ENCODE measurements at places on chromosomes 2 and 18.
A peak's percentile ranks its signal among the peaks of the same experiment; 100 is the strongest.

- DNase-seq = no peak
Measured at GRCh38 chr2:43119303-43119702, 107.1 kb downstream of the ZFP36L2 start.

DNA sequence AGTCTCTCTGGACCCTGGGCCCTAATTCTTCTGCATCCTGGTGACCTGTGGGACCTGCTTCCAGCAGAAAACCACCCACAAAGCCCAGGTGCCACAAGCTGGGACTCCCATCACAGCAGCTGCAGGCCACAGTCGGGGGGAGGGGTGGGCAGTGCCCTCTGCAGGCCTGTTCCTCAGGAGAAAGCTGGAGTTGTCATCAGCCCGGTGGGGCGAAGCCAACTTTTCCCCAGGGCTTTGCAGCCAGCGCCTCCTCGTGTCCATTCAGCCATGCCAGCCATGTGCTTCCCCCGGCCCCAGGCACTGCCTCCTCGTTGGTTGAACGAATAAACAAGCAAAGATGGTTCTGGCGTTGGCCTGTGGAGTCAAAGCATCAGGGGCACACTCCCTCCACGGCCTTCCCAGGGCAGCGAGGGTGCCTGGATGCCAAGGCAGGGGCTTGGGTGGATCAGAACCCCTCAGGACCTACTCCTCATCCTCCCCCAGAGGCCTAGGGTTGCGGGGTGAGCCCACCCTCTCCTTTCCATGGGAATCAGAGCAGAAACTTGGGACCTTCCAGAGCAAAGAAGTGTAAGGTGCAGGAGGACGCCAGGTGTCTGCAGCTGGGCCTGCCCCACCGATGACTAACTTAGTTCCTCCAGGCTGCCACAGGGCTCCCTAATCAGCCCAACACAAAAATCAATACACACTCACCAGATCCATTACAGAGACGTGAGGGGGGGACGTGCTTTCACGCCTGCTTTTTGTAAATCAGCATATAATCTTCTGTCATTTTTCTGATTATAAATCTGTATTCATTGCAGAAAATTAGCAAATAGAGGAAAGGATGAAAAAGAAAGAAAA lies 75.7 kb upstream of the RAB6C start:
- no peak for DNase-seq

GRCh38 chr2:1504311-1504750 lies 91.1 kb downstream of the TPO start:
- no peak for DNase-seq

GRCh38 chr2:148048475-148049221 lies 27.8 kb downstream of the MBD5 start:
- DNase-seq = no peak

DNA sequence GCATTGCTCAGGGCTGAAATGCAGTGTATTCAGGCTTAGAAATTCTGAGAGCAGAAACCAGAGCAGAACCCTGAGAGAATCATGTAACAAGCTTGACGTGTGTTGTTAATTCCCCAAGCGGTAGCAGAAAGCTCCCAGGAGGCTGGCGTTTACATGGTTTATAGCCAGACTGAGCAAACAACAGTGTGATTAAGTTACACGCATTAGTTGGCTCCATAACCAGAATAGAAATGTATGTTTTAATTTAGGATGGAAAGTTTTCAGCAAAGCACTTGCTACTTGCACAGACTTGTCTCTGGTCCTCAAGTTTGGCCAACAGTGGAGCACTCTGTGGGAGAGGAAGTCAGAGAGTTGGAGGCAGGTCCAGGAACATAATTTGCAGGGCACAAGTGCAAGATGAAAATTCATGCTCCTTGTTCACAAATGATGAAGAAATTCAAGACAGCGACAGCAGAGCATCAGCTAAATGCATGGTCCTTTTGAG lies 69.3 kb downstream of the MAPK4 start:
- DNase-seq = no peak

DNA sequence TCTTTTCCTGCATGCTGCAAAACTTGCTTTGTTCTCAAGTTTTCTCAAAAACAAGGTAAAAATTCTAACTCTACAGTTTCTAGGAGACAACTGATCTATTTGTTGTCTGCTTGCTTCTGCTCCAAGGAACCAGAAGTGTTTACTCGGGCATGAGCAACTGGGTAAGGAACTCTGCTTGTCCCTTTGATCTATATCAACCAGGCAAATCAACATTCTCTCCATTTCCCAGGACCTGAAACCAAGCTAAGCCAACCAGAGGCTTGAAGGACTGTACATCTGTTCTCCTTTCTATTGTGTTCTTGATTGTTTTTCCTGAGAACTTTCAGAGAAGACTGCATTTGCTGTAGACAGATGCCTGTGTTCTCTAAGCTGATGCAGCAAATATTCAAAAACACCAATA lies 335.0 kb upstream of the KCNH7 start:
- DNase-seq = no peak

DNA sequence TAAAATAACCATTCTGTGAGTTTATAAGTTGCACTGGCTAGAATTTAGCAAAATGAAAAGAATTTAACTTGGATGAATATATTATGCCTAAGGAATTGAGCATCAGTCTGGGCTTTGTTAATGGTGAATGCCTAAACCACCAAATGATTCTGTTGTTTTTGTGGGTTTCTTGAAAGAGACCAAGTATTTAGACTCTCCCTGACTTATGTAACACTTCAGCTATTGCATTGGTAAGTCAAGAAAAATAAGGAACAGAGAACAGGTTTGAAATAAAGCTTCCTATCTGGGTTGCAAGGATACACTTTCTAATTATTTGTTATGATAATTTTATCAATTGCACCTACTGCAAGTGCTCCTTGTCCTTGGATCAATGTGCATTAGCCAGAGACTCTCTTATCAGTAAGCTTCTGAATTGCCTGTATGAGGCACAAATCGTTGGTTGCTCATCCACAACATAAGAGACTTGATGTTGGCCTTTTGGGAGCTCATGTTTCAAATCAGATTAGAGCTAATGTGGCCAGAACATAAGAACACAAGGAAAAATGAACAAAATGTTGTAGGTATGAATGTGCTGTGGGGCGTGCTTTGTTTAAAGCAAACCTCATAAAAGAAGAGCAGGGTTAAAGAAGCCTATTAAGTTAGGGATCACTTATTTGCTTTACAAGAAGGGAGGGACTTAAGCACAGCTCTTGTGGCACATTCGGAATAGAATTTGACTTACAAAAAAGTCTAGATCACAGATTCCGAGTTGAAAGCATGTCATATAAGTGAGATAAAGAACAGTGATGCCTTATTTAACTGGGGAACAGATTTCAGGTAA lies 37.2 kb downstream of the PRKCE start:
- no peak for DNase-seq

GRCh38 chr18:58690259-58690658 lies 19.0 kb downstream of the MALT1 start:
- DNase-seq = no peak

GRCh38 chr2:28643327-28643726 lies 108.3 kb upstream of the PPP1CB start:
- no peak for DNase-seq

DNA sequence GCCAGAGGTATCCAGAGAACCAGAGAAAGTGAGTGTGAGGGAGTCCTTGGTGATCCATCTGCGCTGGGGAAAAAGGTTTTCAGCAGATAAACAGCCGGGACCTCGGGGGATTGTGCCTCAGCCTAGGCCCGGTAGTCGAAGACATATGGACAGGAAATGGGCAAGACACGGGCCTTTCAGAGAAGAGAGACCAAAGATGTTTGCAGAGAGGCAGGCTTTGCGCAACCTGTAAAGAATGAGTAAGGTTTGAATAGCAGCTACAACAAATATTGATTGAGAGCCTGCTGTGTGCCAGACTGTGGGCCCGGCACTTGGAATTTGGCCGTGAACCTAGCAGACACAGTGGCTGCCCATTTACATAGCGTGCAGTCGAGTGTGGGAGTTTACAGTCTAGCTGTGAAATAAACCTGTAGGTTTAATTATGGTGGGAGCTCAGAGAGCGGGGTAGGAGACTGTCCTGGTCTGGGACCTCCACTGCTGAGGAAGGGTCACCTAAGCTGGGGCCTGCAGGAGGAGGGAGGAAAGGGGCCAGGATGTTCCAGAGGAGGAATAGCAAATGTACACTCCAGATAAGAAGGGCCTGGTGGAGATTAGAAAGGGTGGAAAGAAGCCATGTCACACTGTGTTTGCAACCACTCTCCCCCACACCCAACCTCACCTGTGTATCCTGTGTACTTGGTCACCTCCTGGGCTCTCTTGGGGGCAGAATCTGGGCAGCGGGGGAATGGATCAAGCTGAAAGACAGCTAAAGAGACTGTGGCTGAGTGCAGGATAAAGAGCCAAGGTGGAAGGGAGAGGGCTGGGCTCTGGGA lies 3.0 kb downstream of the SH2D6 start:
- DNase-seq = no peak

DNA sequence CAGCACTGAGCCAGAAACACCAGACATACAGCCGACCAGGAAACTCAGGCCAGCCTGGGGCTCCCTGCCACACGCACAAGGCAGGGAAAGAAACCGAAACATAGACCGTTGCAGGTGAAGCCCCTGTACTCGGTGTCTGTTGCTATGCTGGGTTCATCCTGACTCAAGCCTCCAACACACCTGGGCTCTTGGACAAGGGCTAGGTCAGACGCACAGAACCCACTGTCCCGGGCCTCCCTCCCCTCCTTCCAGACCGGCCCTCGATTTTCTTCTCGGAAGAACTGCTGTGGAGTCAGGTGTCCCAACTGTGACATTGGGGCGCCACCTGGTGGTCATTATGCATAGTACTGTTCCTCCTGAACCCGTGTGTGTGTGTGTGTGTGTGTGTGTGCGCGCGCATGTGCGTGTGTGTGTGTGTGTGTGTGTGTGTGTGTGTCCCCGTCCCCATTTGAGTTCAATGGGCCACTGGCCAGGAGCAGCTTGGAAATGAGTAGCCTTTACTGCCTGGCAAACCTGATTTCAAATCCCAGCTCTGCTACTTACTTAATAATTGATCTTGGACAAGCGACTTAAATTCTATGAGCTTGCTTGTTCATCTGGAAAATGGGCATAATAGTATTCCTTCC lies 55.4 kb upstream of the GLI2 start:
- DNase-seq = no peak

DNA sequence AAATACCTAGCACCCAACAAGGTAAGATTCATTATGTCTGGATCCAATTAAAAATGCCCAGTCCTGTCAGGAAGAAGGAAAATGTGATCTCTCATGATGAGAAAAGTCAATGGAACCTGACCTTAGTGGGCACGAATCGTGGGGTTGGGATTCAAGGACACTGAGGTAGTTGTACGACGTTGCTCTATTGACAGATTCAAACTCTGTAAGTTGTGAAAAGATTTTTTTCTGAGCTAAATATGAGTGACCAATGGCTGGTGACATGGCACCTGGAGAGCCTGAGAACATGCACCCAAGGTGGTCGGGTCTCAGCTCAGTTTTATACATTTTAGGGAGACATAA lies 148.2 kb downstream of the NDUFA10 start:
- DNase-seq = no peak

- no peak for DNase-seq
Measured at GRCh38 chr2:128449226-128450061, 130.8 kb upstream of the HS6ST1 start.

DNA sequence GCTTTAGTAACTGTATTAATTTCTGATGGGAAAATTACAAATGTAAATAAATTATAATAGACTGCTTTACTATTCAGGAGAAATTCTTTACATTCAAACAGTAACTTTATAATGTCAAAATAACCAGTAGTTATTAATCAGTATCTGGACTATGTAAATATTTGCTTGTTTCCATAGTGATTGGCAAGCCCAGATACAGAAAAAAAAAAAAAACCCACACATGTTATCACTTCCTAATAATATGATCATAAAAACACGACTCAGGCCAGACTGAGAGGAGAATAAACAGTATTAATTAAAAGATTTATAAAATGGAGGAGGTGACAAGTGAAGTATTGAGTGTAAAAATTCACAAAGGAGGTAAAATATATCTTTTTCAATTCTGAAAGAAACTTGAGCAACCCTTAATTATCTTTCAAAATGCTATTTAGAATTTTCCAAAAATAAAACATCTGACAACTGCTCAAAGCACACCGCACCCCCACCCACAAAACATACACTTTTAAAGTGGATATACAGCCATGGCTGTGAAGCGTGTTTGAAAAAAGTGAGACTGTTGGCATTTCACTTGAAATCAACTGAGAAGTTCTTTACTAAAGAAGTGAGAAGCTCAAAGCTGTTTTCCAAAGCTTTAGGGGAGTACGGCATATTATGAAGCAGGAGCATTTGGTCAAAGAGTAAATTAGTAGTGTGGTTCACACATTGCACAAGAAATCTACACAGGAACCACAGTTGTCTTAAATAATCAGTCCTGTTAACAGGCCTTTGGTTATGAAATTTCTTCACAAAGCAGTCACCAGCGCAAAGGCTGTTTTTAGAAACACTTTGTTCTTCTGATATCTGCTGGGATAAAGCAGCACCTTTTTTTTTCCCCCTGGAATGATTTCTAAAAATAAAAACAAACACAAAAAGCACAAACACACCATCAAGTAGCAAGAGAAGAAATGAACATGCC lies 475.8 kb downstream of the TXNL1 start:
- DNase-seq = no peak

GRCh38 chr2:204881655-204882054 lies 336.4 kb downstream of the PARD3B start:
- no peak for DNase-seq

DNA sequence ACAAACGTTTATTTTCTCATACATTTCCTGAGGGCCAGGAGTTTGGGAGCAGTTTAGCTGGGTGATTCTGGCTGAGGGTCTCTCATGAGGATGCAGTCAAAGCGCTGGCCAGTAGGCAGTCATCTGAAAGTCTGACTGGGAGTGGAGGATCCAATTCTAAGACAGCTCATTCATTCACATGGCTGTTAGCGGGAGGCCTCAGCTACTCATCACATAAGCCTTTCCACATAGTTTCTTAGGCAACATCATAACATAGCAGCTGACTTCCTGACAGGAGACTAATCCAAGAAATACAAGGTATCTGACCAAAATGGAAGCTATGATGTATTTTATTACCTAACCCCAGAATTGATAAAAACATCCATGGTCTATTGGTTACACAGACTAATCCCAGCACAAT lies 2.9 kb upstream of the MRPL44 start:
- peak; percentile 64 for DNase-seq

- no peak for DNase-seq
Measured at GRCh38 chr2:63982335-63982734, 36.9 kb downstream of the VPS54 start.

- no peak for DNase-seq
Measured at GRCh38 chr2:32841931-32842898, 104.5 kb upstream of the LTBP1 start.

GRCh38 chr2:97936881-97937280 lies 58.9 kb downstream of the TMEM131 start:
- DNase-seq = no peak

- DNase-seq = no peak
Measured at GRCh38 chr2:15127301-15127700, 433.8 kb downstream of the NBAS start.

GRCh38 chr2:109373791-109374547 lies 239.8 kb downstream of the SEPTIN10 start:
- DNase-seq = no peak

DNA sequence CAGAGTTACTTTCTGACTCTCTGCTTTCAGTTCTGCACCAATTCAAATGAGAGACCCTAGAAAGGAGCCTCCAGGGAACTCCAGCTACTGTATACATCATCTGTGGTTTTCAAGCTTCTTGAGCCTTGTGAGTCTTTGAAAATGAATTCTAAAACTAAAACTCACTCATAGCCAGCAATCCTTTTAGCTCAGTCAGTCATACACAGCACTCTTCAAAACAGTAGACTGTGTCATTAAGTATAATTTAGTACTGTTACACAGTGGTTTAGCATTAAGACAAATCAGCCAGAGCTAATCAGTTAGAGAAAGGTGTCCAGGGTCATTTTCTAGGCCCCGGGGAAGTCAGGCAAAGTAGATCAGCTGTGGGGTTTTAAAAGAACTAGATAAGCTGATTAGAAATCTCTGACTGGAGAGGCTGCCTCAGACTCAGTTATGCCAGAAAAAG lies 322.1 kb upstream of the THUMPD2 start:
- peak; percentile 79 for DNase-seq

Data from GM04503 (cell line).